ENCODE measurements at places on chromosomes 4 and X.

GRCh38 chrX:100606753-100607152 lies 22.0 kb downstream of the TNMD start:
- DNase-seq, result no peak

- no peak for DNase-seq
Measured at GRCh38 chrX:149248073-149248625, 257.0 kb downstream of the IDS start.

GRCh38 chr4:2336659-2337058 lies 74.8 kb upstream of the MXD4 start:
- no peak for DNase-seq

GRCh38 chr4:169245061-169245460 lies 25.7 kb downstream of the SH3RF1 start:
- DNase-seq, result no peak

DNA sequence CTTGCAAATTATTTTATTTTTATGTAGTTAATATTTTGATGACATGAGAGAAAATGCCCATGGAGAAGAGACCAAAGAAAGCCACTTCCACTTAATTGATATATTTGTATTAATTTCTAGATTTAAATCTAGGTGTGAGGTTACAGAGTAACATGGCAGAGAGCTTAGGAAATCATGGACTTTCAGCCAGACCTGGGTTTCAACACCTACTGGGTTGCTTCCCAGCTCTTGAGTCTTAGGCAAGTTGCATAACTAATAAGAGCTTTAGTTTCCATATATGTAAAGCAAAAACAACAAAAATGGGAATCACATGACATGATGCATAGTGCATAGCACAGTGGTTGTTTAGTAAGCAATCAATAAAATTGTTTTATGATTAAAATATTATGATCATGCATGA lies 413.3 kb downstream of the CCSER1 start:
- no peak for DNase-seq

- DNase-seq, result no peak
Measured at GRCh38 chrX:28847423-28847822, 260.2 kb downstream of the IL1RAPL1 start.

- peak; percentile 82 for DNase-seq
Measured at GRCh38 chr4:25439918-25440477, 62.9 kb downstream of the ANAPC4 start.

DNA sequence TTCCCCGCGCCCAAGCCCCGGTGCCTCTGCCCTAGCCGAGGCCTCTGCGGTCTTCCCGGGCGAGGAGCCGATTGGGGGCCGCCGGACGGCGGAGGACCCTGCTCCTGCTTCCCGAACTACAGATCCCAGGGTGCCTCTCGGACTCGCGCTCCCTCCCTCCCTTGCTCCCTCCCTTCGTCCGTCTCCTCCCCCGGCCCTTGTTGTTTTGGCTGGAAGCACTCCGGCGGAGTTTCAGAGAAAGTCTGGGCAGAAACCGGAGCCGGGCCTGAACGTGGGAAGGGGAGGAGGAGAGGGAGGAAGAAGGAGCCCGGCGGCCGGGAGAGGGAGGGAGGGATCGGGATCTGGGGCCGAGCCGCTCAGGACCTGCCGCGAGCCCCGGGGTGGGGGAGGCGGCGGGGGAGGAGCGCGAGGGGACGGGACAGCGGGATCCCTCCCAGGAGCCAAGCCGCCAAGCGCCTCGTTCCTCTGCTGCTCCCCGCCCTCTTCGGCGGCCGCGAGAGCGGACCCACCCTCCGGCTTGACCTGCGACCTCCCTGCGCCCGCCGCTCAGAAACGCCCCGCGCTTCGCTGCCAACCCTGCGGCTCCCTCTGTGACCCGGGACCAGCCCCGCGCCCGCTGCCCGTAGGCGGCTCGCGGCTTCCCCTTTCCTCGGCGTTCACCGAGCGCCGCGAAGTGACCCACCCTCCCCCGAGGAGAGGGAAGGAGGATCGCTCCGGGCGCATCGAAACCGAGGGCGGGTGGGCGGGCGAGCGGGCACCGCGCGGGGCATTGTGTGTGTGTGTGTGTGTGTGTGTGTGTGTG lies 496 bp upstream of the GAB1 start:
- DNase-seq, result peak; percentile 61

DNA sequence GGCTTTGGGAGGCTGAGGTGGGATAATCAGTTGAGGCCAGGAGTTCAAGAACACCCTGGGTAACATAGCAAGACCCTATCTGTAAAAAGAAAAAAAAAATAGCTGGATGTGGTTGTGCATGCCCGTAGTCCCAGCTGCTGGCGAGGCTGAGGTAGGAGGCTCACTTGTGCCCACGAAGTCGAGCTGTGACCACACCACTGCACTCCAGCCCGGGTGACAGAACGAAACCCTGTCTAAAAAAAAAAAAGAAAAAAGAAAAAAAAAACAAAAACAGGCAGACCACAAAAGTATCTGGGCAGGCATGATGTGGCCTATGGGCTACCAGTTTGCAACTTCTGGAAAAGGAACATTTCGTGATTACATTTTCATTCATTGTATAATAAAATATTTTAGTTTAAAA lies 38.1 kb upstream of the RASGEF1B start:
- no peak for DNase-seq

- peak; percentile 90 for DNase-seq
Measured at GRCh38 chr4:77818073-77818601, 1.0 kb downstream of the CNOT6L start.

DNA sequence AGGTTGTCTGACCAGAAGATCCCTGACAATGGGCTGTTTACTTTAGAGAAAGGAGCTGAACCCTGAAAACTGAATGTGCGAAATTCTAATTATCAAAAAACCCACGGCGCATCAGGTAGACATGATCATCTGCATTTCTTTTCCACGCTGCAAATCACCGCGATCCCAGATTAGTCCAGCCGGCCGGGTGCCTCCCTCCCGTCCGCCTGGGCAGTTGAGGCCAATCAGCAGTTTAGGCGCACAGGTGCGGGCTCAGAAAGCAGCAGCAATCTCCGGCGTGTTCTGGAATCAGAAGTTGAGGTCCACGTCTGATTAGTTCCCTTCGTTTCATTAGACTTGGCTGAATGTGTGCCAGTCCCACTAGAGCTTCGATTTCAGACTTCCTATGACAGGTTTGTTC lies 73.9 kb downstream of the ACOX3 start:
- no peak for DNase-seq

GRCh38 chr4:10094841-10095240 lies 21.8 kb downstream of the WDR1 start:
- no peak for DNase-seq

DNA sequence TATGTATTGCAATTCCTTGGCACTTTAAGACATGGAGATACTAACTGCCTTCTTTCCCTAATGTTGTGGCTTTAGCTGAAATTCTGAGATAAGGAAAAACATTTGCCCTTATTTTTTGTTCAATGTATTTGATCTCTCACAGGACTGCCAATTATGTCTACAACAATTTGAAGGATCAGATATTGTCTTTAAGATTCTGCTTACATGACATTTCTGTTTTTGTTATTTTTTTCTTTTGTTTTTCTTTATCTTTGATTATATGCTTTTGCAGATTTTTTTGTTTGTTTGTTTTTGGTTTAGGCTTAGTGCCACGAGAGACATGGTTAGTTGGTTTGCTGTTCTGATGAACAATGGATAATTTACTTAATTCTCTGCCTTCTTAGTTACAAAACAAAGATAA lies 303.3 kb downstream of the TECRL start:
- DNase-seq, result no peak

- no peak for DNase-seq
Measured at GRCh38 chrX:106752101-106752678, 25.7 kb downstream of the RNF128 start.
